Esophagus mucosa (tissue), 1 donor: ENCODE measurements at places on chromosomes 3 and 15. TPM values are rescaled to one million over a fixed set of nuclear protein-coding genes. Genes with fewer than 3 reads are reported as not detected.

DNA sequence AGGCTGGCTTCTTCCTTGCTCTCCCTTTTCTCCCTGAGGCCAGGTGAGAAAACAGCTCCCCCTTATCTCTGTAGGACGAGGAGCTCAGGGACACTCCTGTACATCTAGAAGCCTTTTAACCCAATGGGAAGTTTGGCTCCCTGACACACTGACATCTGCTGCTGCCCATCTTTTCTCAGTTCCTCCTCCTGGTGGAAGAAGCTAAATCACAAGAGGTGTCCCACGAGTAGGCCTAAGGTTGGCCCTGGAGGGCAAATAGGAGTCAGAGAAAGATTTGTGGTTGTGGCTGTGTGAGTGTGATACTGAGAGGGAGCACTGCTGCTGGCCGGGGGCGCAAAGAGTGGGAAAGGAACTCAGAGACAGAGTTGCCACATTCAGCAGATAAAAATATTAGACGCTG is 49.5 kb downstream of the ARHGAP31 start:
- no peak for ATAC-seq

DNA sequence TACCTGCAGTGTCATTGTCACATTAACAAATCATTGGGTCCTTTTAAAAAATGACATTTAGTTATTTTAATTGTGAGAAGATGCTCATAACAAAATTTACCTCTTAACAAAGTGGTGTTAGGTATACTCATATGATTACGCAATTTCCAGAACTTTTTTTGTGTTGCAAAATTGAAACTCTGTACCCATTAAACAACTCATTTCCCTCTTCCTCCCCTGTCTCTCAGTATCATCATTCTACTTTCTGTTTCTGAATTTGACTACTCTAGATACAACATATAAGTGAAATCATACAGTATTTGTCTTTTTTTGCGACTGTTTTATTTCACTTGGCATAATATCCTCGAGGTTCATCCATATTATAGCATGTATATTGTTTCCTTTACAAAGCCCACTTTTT is 58.7 kb upstream of the CHST2 start:
- ATAC-seq: no peak

DNA sequence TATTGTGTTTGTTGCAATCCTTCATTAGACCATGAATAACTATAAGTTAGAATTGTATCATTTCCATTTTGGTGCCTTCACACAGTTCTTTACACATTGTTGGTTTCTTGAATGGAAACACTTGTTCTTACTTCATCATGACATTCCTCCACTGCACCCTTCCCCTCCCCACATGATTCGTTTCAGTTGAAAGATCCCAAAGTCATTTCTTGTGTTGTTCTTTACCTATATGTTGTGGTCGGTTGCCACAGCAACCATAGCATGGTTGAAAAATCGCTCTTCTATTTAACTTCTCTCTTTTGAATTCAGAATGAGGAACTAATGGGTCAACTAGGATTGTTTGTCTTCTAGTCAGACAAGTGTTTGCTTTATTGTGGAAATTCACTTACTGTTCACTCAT is 103.3 kb downstream of the IL1RAP start:
- peak; percentile 50 for ATAC-seq

- ATAC-seq: no peak
Measured at GRCh38 chr3:53998980-53999379, 107.3 kb upstream of the SELENOK start.

GRCh38 chr15:99121691-99122410 is 17.0 kb downstream of the SYNM start:
- ATAC-seq: no peak

DNA sequence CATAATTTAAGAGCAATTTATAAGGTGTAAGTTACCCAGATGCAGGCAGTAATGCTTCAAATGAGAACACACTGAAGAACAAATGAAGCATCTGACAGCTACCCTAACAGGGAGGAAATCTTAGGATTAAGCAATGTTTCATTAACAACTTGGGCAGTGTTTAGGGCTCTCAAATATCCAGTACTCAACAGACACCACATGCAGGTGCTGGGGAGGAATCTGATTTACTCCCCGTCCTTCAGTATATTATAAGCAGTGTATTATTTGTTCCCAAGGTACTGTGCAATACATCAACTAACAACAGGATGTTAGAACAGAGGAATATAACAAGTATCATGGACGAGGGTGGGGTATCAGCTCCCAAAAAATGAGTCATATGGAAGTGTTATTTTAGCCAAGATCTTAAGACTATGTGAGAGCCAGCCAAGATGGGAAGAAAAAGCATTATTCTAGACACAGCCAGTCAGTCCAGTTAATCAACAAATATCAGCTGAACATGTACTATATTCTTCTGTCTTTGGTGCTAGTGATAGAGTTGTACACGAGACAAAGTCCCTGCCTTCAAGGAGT is 20.4 kb downstream of the BTBD1 start:
- peak; percentile 92 for ATAC-seq

GRCh38 chr3:108097322-108098002 is 6.6 kb upstream of the CD47 start:
- ATAC-seq: no peak

DNA sequence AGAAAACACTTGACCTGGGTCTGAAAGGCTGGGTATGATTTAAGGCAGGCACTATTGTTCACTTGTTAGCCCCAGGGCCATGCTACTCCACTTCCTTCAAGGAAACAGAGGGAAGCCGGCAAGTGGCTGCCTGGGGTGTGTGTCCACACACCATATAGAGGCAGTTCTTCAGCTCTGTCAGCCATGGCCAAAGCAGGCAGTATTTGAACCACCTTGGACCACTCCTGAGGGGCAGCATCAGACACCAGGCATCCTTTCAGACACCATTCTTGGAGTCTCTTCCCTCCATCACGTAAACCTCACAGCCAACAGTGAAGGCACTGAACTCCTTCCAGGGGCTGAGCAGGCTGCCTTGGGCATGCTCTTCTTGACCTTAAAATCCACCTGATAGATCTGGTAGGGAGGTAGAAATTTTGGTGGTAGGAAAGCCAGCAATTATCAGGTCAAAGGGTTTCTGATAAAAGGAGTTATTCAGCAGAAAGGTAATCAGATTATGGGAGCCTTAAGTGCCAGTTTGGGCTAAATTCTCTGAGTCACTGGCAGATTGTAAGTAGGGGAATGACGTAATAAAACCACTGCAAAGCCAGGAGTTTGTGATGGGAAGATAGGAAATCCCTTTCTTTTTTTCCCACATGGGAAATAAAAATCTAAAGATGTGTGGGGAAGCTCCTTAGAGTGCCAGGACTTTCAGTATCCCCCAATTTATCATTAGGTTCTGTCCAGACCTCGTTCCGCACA is 20.2 kb downstream of the TGFBR2 start:
- ATAC-seq: peak; percentile 66

DNA sequence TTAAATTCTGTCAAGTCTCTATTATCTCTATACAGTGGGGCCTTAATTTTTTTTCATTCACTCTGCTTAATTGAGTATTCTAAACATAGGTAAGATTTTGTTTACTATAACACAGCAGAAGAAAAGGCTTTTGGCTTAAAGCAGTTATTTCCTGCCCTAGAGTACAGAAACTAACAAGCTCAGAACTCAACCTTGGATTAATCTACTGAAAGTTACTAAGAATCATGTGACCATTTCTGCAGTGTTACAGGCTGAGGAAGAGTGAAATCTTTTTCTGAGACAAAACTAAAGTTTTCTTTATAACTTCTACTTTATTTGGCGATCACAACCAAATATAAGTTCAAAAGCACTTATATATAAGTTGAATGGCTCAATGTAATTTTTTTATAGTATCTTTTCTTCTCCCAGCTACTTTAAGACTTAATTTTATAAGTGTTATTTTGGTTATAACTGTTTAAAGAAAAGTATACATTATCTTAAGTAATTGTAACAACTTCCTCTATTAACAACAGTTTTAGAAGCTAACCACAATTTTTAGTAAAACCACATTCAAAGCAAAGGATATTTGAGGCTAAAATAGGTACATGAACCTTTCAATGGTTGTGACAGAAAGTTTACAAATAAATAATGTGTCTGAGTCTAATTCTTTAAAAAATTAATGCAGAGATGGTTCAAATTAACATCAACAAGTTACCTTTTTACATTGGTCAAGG is 240.6 kb upstream of the NAALADL2 start:
- no peak for ATAC-seq

- ATAC-seq: no peak
Measured at GRCh38 chr3:140536926-140537726, 140.7 kb upstream of the TRIM42 start.

DNA sequence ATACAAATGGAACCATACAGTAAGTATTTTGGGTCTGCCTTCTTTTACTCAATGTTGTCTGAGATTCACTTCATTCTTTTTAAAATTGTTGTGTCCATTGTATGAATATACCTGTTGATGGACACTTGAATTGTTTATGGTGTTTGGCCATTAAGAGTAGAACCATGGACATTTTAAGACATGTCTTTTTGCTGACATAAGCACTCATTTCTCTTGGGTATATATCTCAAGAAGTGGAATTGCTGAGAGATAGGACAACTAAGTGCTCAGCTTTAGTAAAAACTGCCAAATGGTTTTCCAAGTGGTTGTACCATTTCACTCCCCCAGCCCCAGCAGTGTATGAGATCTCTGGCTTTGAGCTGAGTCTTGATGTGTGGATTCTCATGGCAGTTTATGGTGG is 28.2 kb downstream of the POMGNT2 start:
- no peak for ATAC-seq

DNA sequence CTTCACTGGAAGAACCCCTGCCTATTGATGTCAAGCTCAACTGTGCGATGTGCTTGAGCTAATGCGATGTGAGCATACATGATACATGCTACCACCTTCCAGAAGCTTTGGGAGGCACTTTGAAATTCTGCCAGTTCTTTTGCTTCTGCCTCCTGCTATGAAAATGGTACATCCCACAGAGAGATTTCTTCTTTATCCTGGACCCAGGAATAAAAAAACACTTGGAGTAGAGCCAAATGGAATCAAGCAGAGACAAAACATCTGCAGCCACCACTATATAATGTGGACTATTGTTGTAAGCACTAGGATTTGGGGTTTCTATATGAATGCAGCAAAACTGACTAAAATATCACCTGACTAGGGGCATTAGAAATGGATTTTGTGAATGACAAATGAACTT is 119.9 kb upstream of the GAP43 start:
- no peak for ATAC-seq

DNA sequence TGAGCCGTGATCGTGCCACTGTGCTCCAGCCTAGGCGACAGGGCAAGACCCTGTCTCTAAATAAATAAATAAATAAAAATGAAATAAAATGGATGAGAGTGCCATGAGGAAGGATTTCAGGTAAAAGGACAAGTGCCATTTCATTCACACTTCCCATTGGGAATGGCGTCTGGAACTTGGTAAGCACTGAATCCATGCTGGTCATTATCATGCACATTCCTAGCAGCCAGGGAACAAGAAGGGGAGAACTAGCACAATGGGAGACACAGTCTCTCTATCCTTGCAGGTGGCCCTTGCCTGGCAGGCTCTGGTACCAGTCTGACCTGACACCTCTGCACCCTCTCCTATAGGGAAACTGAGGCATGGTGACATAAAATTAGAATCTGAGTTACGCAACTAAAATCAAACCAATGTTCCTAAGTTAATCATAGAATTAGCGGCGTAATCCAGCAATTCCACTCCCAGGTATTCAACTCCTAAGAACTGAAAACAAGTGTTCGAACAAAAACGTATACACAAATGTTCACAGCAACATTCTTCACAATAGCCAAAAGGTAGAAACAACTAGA is 70.8 kb upstream of the MFGE8 start:
- no peak for ATAC-seq

Gene TFDP2
- total RNA-seq: 20.8 TPM

Gene APBA2
- 0.24 TPM for total RNA-seq

Gene ARRDC4
- total RNA-seq: 2.9 TPM

Gene DPPA2
- total RNA-seq: not detected

Gene MEGF11
- not detected for total RNA-seq

Gene SAXO2
- total RNA-seq: 0.80 TPM

Gene C3orf20
- total RNA-seq: 0.24 TPM

Gene KLHL40
- total RNA-seq: not detected

Gene CYP1A1
- not detected for total RNA-seq

Gene SMCO1
- total RNA-seq: not detected

Gene SUSD5
- total RNA-seq: 0.08 TPM

Gene CLDN18
- total RNA-seq: not detected
